ENCODE measurements at places on chromosomes 11 and 22. TPM values are rescaled to one million over a fixed set of nuclear protein-coding genes. Genes with fewer than 3 reads are reported as not detected.
A peak's percentile ranks its signal among the peaks of the same experiment; 100 is the strongest.

The TEAD1 gene
- polyA plus RNA-seq, result 15.6 TPM

The OR8G5 gene
- not detected for polyA plus RNA-seq

The ZC3H12C gene
- 2.0 TPM for polyA plus RNA-seq

The ZBTB16 gene
- polyA plus RNA-seq, result 0.19 TPM

The GLB1L3 gene
- 14.9 TPM for polyA plus RNA-seq

The CLP1 gene
- polyA plus RNA-seq, result 29.4 TPM

The SELENOO gene
- 25.1 TPM for polyA plus RNA-seq

The MPPED2 gene
- polyA plus RNA-seq, result 1.3 TPM

The TMA7B gene
- polyA plus RNA-seq, result not detected

The ARHGAP20 gene
- 0.03 TPM for polyA plus RNA-seq

DNA sequence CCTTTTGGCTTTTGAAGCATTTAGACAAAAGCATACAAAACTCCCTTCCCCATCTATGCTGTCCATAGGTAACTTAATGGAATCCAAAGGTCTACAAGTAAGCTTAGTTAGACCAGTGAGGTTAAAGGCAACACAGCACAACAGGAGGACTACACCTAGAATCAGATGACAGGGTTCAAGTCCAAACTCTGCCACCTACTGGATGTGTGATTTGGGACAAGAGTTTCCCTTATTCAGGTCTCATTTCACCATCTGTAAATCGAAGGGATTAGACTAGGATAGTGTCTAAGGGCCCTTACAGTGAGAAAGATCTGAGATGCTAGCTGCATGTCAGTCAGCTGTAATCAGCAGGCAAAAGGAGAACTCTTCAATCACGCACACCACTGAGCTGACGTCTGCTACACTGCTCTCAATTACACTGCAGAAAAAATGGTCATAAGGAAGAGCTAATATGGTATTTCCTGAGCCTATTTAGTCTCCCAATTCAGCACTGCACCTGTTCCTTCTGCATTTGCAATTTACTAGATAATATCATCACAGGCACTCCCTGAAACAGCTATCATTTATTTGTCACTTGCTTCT lies 82.2 kb downstream of the SERGEF start:
- H3K27ac ChIP-seq, result no peak overlapping the region
- H3K4me3 ChIP-seq, result no peak overlapping the region
- peaks cover 3% of the 10 kb centered on the region for H3K4me1 ChIP-seq
- H3K36me3 ChIP-seq, result no peaks in the 10 kb centered on the region
- no peak for DNase-seq
- H3K27me3 ChIP-seq, result no peaks in the 10 kb centered on the region

- no peak overlapping the region for H3K27ac ChIP-seq
- no peak for DNase-seq
- no peaks in the 10 kb centered on the region for H3K27me3 ChIP-seq
- no peaks in the 10 kb centered on the region for H3K36me3 ChIP-seq
- H3K4me1 ChIP-seq, result peaks cover 11% of the 10 kb centered on the region
These were observed 61.8 kb downstream of the FAM83F start for GRCh38 chr22:40056559-40056958.

DNA sequence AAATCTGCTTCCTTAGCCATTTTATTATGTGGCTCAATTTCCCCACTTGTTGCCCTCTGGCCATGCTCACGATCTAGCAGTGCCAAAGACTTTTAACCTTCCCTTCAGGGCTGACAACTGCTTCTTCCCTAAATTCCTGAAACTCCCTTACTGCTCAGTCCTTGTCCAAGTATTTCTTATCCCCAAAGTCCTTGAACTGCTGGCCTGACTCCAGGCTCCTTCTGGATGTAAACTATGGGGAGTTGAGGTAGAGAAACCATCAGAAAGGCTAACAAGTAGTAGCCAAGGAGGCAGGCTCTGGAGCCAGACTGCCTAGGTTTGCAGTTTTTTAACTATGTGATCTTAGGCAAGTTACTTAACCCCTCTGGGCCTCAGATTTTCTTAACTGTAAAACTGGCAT lies 258.7 kb upstream of the CCDC90B start:
- H3K27ac ChIP-seq, result no peak overlapping the region
- H3K4me3 ChIP-seq, result no peak overlapping the region
- no peak for DNase-seq
- no peaks in the 10 kb centered on the region for H3K27me3 ChIP-seq

DNA sequence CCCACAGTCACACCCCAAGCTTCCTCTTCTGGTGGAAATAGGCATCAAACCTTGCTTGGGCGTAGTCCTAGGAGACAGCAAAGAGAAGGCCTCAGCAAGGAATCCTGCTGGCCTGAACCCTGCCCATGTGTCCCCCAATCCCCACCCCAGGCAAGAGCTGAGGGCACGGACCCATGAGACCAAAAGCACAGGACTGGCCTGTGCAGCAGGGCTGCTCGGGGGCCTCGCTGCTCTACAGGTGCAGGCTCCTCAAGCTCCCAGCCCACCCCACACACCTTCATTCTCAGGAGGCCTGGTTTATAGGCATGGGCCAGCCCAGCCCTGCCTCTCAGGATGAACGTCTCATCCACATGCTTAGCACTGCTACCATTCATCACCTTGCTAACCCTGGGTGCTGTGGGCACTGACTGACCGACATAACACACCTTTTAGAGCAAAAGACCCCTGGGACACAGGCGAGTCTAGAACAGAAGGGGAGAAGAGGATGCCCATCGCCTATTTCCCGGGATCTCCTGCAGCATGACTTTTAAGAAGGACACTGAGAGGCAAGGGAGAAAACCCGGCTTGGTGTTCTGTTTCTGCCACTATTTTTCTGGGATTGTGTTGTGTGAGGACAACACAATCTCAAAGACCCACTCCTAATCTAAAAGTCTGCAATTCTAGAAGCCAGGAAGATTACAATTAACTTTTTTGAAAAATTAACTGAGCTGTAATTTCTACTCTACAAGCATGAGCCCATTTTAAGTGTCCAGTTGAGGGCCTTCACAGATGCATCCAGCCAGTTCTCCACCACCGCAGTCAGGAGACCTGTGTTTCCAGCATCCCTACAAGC lies 15.4 kb downstream of the TCIRG1 start:
- no peak overlapping the region for H3K4me3 ChIP-seq
- no peak for DNase-seq
- H3K36me3 ChIP-seq, result 0 out of 2 replicates have a peak, but pooled peaks cover 3% of the 10 kb centered on the region
- H3K27me3 ChIP-seq, result no peaks in the 10 kb centered on the region
- no peak overlapping the region for H3K27ac ChIP-seq

- no peaks in the 10 kb centered on the region for H3K27me3 ChIP-seq
- H3K4me3 ChIP-seq, result no peak overlapping the region
- no peaks in the 10 kb centered on the region for H3K36me3 ChIP-seq
- DNase-seq, result no peak
- H3K27ac ChIP-seq, result no peak overlapping the region
These were observed 62.3 kb downstream of the BTG4 start for GRCh38 chr11:111449696-111450479.

DNA sequence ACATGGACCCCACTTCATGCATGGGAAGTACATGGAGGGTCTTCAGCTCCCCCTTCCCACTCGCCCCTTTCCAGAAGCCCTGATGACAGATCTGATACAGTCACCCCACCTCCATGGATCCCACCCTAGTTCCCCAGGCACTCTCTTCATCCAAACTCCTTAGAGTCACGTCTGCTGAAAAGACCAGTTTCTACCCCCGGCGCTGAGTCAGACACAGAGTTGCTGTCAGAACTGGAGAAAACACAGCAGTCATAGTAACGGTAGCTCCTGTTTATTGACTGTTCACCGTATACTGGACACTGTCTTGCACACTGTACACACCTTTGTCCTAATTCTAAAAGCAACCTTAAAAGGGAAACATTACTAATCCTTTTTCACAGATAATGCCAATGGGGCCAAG lies 29.1 kb downstream of the DRD2 start:
- H3K27me3 ChIP-seq, result 0 out of 2 replicates have a peak, but pooled peaks cover 2% of the 10 kb centered on the region
- no peaks in the 10 kb centered on the region for H3K36me3 ChIP-seq
- H3K27ac ChIP-seq, result no peak overlapping the region
- no peak for DNase-seq
- no peaks in the 10 kb centered on the region for H3K4me1 ChIP-seq

DNA sequence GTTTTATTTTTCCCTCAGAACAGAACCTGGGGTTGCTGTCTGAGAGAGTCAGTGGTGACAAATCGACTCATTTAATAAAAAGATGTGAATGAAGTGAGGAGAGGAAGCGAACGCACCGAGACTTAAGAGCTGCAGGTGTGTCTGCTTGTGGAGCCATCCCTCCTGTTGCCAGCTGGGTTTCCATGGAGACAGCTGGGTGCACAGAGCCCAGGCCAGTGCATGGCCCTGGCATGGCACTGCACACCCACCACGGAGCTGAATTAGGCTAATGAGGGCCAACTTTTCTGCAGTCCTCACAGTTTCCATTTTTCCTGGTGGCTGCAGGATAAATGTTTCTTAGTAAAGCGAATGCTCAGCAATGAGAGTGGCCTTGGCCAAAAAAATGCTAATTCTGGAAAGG lies 750.2 kb downstream of the OPCML start:
- no peak overlapping the region for H3K4me3 ChIP-seq
- H3K4me1 ChIP-seq, result peaks cover 4% of the 10 kb centered on the region
- no peaks in the 10 kb centered on the region for H3K27me3 ChIP-seq

GRCh38 chr22:39994041-39994565 lies 651 bp upstream of the FAM83F start:
- H3K4me1 ChIP-seq, result peaks cover 19% of the 10 kb centered on the region
- H3K27me3 ChIP-seq, result no peaks in the 10 kb centered on the region
- H3K4me3 ChIP-seq, result no peak overlapping the region
- H3K36me3 ChIP-seq, result no peaks in the 10 kb centered on the region

GRCh38 chr11:93819966-93820695 lies 30.3 kb downstream of the VSTM5 start:
- peaks cover 15% of the 10 kb centered on the region for H3K4me1 ChIP-seq
- H3K4me3 ChIP-seq, result no peak overlapping the region
- DNase-seq, result no peak
- no peak overlapping the region for H3K27ac ChIP-seq
- H3K36me3 ChIP-seq, result peaks cover 8% of the 10 kb centered on the region

DNA sequence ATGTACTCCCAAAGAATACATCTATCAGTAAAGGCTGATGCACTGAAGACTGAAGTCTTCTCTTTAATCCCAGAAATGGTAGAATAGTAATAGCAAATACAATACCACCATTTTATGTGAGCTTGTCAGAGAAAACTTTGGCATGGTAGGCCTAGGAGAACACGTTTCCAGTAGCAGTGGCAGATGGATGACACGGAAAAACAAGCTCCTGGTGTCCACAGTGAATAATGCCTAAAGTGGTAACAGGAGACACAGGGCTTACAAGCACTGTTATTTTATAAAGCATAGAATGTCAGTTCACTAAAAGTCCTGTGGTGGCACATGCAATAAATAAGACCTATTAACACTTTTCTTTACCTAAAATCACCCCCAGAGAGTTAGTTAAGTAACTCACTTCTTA lies 277.6 kb downstream of the TTC28 start:
- no peaks in the 10 kb centered on the region for H3K4me1 ChIP-seq
- no peak for DNase-seq
- H3K4me3 ChIP-seq, result no peak overlapping the region
- H3K27me3 ChIP-seq, result no peaks in the 10 kb centered on the region
- no peaks in the 10 kb centered on the region for H3K36me3 ChIP-seq

- no peak overlapping the region for H3K27ac ChIP-seq
- peaks cover 9% of the 10 kb centered on the region for H3K36me3 ChIP-seq
- DNase-seq, result no peak
- H3K4me1 ChIP-seq, result no peaks in the 10 kb centered on the region
- H3K4me3 ChIP-seq, result no peak overlapping the region
- no peaks in the 10 kb centered on the region for H3K27me3 ChIP-seq
These were observed 87.1 kb downstream of the CTTN start for GRCh38 chr11:70485326-70486025.

- H3K36me3 ChIP-seq, result no peaks in the 10 kb centered on the region
- H3K4me1 ChIP-seq, result peaks cover 4% of the 10 kb centered on the region
- H3K27ac ChIP-seq, result no peak overlapping the region
- H3K27me3 ChIP-seq, result peaks cover 23% of the 10 kb centered on the region
- no peak for DNase-seq
These were observed 296.9 kb downstream of the MN1 start for GRCh38 chr22:27504360-27505253.

GRCh38 chr11:35418282-35419183 lies 825 bp downstream of the SLC1A2 start:
- H3K36me3 ChIP-seq, result no peaks in the 10 kb centered on the region
- peaks cover 75% of the 10 kb centered on the region for H3K27me3 ChIP-seq
- H3K4me3 ChIP-seq, result peak overlapping the region; percentile 64
- H3K27ac ChIP-seq, result no peak overlapping the region
- H3K4me1 ChIP-seq, result peaks cover 3% of the 10 kb centered on the region

Data from H1 (cell line).